ENCODE measurements at places on chromosomes 2 and 18.
A peak's percentile ranks its signal among the peaks of the same experiment; 100 is the strongest.

DNA sequence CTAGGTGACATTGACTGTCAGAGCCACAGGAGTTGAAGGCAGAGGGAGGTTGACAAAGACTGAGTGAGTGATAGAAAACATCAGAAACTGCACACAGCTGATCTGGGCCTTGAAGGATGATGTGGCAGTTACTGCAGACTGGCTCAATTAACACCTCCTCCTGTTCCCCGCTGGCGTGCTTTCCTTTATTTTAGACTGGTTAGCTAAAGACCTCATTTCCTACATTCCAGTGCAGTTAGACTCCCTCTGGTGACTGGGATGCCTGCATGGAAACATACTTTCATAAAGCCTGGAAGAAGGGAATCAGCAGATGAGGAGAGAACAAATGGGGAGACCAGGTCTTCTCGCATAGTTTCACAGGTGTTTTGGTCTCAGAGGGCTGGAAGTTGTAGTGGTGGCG lies 7.1 kb downstream of the TPGS2 start:
- DNase-seq, result no peak

GRCh38 chr2:157257312-157258252 lies at the start of gene GALNT5:
Gene GALNT5, plus strand, starts transcription at chr2:157257705. Its CDS starts 378 bp downstream, at chr2:157258083.
- peak; percentile 51 for DNase-seq

DNA sequence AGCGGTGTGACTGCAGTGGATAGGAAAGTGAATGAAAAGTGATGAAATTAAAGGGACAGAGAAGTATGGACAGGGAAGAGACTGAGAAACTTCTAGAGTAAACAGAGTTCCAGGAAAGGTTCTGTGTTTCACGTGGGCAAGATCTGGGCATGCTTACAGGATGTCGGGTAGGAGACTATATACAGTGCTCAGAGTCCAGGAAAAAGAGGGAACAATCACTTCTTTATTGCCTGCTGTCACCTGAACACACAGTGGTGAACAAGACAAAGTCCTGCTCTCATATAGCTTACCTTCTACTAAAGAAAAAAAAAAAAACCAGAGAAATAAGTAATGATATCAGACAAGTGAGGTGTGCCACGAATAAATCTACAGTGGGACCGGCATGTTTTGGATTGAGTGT lies 2.4 kb downstream of the LRPPRC start:
- no peak for DNase-seq

DNA sequence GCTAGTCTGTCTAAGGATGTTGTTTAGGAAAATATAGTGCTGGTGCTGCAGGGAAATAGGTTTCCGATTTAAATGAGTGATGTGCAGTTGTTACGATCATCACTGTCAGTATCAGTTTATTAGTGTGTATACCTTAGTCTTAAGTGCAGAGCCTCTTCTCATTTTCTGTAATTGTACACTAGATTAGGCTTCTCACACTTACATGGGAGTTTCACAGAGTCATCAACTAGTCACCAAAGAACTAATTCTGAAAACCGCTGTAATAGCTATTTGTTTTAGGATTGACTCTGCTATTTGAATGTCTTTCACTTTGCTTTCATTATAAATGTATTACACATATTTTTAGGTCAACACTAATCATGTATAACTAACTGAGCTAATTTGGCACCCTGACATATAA lies 99.8 kb upstream of the ZEB2 start:
- DNase-seq, result no peak

- no peak for DNase-seq
Measured at GRCh38 chr2:126515471-126515870, 140.5 kb upstream of the GYPC start.

DNA sequence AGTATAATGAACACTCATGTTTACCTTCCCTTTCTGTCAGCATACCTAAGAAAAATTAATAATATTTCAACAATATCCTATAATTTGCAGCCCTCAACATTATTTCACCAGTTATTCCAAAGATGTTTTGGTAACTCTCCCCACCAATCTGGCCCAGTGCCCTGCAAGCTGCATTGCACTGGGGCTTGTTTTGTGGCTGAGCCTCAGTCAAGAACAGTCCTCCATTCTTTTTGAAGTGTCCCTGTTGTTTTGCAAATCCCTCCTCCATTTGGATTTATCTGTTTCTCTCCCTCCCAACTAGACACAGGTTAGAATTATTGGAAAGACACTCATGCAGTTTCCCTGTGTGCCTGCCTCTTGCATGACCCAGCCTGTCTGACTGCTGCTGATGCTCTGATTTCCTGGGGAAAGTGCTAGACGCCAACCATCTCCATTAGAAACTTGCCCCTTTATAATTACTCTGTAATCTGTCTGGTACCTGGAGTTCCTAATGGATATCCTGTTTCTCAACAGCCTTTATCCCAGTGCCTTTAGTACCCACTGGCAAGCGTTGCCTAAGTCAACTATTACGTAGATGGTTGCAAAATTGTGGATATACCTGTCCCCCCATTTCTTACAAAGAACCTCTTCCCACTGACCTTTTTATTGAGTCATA lies 60.2 kb downstream of the EIF5B start:
- no peak for DNase-seq

GRCh38 chr2:95374029-95374428 lies 28.5 kb upstream of the FAHD2A start:
- no peak for DNase-seq

GRCh38 chr2:16777123-16777870 lies 111.7 kb upstream of the CYRIA start:
- DNase-seq, result no peak

- DNase-seq, result no peak
Measured at GRCh38 chr2:72117718-72118117, 29.9 kb downstream of the CYP26B1 start.

GRCh38 chr2:75597949-75598348 lies 37.2 kb upstream of the EVA1A start:
- no peak for DNase-seq

DNA sequence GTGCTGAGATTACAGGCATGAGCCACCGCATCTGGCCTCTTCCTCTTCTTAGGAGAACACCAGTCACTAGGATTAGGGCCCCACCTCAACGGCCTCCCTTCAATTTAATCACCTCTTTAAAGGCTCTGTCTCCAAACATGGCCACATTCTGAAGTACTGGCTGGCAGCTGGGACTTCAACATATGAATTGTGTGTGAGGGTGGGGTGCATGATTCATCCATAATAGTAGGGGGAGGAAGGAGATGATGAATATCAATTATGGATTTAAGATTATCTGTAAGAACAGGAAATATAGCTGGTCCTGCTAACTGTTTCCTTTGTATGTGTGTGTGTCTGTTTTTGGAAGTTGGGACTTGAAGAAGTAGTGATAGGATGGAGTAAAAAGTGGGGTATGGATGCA lies 14.7 kb upstream of the EPG5 start:
- DNase-seq, result no peak

DNA sequence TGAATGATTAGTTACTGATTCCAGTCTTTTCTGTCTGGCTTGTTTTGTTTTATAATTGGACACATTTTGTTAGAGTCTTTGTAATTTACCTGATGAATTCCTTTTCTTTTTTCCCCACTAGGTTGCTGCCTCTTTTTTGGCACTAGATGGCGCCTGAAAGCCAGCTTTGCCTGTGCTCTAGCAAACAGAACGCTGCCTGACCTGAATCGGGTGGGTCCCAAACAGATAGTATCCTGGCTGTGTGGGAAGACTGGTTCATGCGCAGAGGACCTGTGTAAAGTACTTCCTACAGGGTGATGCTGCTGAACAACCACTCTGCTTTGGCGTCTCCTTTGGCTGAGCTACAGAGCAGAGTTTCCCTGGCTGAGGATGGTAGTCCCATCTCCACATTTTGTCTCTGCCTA lies 288.2 kb downstream of the IKZF2 start:
- peak; percentile 18 for DNase-seq

DNA sequence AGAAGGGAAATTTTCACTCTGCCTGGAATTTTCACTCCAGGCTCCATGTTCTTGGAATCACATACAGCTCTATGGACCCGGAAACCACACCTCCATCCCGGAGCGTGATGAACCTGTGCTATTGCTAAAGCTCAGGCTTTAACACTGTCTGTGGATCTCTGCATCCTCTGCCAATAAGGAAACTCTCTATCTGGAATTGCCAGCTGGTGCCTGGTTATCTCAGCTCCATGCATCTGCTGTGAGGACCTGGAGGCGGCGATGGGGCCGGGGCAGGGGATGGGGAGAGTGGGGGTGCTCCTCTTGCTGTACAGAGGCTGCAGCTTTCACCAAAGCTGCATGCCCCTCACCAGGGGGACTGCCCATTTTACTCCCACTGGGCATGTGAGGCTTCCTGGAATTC lies 754.0 kb upstream of the SOX11 start:
- DNase-seq, result no peak

GRCh38 chr2:150856596-150857281 lies 369.3 kb upstream of the RND3 start:
- DNase-seq, result no peak

DNA sequence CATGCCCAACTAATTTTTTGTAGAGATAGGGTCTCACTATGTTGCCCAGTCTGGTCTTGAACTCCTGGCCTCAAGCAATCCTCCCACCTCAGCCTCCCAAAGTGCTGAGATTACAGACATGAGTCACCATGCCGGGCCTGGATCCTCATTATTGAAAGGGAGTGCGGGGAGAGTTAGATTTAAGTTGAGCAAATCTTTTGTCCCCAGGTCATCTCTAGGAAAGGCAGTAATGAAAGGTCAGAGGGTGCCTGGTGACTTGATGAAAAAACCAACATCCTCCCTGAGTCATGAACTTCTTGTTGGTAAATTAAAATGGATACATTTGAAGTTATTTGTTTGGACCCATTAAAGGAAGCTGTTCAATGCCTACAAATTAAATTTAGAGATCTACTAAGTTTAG lies 25.1 kb downstream of the STAT4 start:
- no peak for DNase-seq

DNA sequence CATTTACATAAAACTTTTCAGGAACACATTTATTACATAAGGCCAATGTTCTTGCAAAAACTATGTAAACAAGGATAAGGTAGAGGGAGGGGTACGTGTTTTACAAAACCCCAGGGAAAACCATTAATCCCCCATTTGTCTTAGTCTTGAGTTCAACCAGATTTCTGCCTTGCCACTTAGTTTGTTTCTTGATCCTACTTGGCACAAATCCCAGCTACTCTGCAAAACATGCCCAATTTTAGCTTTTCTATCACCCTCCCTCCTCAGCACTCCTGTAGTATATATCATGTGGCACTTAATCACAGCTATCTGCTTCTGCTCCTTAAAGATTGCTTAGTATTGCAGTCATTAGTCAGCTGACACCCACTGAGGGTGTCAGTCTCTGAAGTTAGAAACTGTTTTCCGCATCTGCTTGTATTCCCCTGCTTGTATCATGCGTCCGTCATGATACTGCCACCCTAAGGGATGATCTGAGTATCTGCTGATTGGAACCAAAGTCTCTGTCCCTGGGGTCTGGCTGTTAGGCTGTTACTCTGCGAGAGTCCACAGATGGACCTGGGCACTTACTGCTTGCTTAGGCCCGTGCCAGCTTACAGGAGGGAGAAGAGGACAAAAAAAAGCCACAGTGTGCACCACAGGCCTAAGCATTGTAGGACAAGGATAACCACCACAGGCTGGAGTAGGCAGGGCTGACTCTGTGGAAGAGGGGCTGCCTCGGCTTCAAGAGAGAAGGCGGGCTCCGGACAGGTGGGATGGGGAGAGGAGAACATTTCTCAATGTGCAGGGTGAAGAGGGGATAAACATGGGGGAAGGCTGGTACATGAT lies 82.2 kb downstream of the EPAS1 start:
- peak; percentile 57 for DNase-seq
